ENCODE measurements at places on chromosomes 5 and 9.

DNA sequence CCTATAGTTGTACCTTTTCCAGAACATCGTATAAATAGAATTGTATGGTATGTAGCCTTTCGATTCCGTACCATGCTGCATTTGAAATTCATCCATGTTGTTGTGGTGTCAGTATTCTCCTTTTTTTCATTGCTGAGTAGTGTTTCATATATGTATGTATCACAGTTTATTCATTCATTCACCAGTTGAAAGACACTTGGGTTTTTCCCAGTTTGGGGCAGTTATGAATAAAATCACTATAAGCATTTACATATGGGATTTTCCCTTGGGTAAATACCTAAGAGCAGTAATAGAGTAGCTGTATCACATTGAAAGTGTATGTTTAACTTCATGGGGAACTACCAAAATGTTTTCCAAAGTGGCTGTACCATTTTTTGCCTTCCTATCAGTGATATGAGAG is 16.1 kb upstream of the FKTN start:
- DNase-seq, result no peak

DNA sequence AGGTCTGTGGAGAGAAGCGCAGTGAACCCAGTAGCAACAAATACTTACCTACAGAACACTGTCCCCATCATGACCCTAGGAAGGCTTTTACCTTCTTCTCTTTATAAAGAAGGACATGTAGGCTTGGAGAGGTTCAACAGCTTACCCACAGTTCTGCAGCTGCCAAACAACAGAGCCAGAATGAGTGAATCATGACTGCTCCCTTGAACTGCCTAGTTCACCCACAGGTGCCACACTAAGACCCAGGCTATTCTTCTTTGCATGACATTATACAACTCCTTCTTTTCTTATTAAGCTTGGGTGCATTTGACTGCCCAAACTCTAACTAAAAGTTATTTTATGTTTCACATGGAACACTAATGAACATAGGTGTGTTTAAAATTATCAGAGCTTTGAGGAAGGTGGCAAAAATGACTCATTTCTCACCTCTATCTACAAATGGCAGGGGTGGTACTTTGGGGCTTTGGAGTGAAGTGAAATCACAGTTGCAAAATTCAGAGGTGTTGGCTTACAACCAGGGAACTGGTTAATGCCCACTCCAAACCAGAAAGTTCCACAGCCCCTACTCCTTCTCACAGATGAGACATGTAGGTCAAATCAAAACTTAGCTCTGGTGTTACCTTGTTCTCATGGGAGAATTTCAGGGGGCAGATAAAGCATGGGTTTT is 201.6 kb downstream of the SEMA6A start:
- no peak for DNase-seq

- DNase-seq, result no peak
These were observed 72.8 kb downstream of the TLE4 start for GRCh38 chr9:79644601-79645000.

DNA sequence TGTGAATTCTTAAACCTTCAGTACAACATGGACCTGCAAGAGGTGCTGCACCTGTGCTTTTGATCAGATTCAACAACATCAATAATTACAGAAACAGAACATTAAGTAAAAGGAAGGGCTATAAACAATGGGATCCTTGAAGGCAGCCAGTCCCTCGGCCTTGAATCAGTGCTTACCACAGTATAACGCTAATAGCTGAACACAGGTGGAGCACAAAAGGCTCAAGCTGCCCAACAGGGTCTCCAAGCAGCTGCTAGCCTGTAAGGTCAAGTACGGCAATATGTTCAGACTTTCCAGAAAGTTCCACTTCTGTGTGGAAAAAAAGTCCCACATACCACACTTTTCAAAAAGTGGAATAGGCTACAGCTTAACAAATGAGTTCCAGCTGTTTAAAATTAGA is 61.9 kb upstream of the ITGA1 start:
- no peak for DNase-seq

DNA sequence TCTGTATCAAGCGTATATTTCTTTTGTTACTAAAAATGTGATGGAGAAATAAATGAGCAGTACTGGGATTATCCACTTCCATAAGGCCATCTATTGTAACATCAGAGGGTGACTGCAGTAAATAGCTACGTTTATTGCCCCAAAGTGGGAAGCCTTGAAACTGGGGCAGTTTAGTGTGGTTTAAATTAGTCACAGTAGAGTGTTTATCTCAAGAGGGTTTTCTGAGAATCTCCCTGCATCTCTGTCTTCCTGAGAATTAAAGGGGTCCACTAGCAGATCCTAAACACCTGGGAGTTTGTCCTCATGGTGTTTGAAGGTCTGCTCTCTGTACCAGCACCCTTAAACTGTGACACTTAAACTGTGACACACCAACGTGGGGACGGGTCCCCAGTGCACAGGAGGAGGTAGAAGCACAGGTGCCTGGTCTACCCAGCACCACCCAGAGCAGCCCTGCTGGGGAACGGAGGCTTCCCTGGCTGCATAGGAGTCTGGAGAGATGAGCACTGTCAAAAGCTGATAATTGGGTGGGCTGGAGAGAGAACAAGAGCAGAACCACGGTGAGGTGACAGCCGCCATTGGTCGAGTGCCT is 25.2 kb downstream of the PRRC2B start:
- no peak for DNase-seq

All from activated CD4-positive, CD25-positive, alpha-beta regulatory T cell treated with anti-CD3 and anti-CD28 coated beads, Interleukin-2, amount 50 U/mL, for 16 hours (primary cell).